ENCODE measurements at places on chromosomes 16 and 17.

DNA sequence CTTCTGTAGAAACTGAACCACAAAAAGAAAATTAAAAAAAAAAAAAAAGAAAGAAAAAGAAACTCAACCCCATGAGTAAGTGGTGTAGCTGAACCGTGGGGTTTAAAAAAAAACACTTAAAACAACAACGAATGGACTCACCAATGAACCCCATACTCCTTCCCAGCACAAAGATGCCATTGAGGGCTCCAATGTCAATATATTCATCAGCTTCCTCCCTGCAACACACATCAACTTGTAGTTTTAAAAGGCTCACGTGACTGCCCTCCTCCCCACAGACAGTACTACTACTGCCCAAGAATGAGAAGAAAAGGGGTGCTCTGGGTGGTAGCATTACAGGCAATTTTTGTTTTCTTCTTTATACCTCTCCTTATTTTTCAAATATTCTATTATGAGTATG is 3.3 kb upstream of the KLHL11 start:
- no peak for DNase-seq

GRCh38 chr16:78333808-78334207 is 234.4 kb downstream of the WWOX start:
- DNase-seq: no peak

GRCh38 chr16:47493381-47494337 is 32.5 kb downstream of the PHKB start:
- no peak for DNase-seq

- no peak for DNase-seq
Measured at GRCh38 chr17:31900877-31901276, 631 bp downstream of the UTP6 start.

GRCh38 chr16:3469736-3470135 is 25.6 kb downstream of the C16orf90 start:
- no peak for DNase-seq

DNA sequence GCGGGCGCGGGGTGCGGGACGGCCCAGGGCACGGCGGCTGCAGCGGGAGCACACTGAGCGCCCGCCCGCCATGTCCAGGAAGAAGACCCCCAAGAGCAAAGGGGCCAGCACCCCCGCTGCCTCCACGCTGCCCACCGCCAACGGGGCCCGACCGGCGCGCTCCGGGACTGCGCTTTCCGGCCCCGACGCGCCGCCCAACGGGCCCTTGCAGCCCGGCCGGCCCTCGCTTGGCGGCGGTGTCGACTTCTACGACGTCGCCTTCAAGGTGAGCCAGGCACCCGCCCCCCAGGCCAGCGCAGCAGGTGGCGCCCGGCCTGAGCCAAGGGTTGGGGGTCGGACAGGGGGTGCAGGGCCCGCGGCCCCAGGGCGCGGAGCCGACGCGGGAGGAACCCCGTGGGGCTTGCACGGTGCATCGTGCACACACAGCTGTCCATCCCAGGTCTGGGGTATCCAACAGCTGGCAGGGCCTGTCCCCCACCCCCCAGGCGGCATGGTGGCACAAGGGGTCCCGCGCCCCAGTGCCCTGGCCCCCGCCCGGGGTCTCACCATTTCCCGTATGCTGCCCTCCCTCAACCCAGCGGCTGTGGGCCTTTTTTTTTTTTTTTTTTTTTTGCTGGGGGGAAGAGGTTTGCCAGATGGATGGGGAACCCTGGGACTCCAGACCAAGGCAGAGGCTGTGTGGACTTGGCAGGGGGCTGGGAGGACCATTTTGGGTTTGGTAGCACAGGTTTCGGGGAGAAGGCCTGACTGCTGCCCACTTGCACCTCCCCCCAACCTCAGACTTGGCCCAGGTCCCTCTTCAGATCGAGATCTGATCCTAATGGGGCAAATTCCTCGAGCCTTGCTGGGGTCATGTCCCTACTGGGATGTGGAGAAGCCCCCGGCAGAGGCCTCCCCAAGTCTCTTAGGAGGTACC is 547 bp downstream of the RAB26 start:
- no peak for DNase-seq

- DNase-seq: no peak
Measured at GRCh38 chr17:6162892-6163291, 92.7 kb downstream of the WSCD1 start.

DNA sequence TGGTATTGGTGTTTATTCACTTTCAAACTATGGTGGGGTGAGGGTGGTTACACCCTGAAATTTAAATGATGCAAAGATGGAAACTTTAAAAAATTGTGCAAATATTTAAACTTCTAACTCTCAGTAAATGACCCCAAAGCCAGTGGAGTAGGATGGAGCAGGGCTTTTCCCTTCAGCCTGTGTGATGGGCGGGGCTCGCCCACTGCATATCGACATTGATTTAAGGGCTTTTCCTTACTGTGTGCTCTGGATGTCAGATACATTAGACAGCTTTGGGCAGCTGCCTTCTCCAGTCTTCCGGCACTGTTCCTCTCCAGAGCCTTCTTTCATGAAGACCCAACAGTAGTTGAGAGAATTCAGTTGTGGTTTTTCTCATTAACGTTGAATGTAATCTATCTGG is 99.9 kb downstream of the SPECC1 start:
- no peak for DNase-seq

DNA sequence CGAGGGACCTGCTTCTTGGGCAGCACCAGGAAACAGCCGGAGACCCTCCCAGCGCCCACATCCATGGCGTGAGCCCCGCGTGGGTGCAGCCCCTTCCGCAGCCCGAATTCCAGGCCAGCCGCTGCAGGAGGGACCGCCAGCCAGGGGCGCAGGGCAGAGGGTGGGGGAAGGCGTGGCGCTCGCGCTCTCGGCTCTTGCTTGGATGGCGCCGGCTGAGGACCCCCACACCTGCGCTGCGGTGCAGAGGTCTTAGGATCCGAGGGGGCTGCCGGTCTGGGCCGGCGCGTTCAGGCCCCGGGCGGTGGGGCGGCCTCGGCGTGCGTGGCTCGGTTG is 28.8 kb downstream of the ACTG1 start:
- no peak for DNase-seq

GRCh38 chr16:56263711-56264608 is 72.7 kb downstream of the GNAO1 start:
- no peak for DNase-seq

DNA sequence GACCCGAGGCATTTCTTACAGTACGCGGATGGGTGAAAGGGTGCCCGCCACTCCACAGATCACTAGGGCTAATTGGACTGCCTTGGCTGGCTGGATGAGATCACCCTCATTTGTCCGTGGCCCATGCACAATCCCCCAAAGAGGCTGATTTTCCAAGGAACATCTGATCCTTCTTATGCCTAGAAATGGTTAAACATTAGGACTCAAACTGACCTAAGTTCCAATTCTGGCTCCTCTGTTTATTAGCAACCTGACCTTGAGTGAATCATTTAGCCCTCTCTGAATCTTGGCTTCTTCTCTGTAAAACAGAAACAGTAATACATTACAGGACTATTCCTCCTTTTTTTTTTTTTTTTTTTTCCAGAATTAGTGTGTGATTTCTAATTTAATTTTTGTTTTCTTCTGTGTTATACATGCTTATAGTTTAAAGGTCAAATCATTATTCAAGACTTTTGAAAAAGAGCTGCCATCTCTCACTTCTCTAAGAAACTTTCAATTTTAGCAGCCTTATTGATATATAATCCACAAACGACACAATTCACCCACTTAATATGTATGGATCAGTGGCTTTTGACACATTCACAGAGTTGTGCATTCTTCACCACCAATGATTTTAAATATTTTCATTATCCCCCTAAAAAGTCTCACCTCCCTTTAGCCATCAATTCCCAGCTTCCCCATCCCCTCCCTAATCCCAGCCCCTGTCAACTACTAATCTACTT is 45.4 kb upstream of the TMEM132E start:
- DNase-seq: no peak

DNA sequence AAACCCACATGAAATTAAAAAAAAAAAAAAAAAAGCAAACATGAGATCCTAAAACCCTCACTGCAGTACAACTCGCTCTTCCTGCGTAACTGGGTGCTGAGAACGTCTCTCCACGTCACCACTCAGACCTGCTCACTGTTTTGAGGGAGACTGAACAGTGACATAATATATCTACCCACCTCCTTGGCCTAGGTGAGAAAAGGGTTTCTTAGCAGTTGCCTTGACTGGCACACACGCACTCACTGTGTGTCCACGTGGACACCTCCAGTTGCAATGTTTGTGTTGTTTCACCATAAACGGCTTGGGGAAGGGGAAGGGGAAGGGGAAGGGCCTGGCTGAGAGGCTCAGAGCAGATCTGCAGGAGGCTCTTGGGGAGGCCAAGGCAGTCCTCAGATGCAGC is 32.0 kb downstream of the FANCA start:
- DNase-seq: no peak

DNA sequence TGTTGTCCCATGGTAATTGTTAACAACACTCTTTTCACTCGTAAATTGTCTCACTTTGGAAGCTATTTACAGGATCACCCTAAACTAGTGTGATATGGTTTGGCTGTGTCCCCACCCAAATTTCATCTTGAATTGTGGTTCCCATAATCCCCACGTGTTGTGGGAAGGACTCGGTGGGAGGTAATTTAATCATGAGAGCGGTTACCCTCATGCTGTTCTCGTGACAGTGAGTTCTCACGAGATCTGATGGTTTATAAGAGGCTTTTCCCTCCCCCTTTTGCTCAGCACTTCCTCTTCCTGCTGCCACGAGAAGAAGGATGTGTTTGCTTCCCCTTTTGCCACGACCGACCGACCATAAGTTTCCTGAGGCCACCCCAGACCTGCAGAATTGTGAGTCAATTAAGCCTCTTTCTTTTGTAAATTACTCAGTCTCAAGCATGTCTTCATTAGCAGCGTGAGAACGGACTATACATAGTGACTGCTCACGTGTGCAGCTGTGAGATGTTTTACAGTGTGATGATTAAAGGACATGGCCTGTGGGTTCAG is 34.4 kb downstream of the DNAH3 start:
- DNase-seq: no peak

DNA sequence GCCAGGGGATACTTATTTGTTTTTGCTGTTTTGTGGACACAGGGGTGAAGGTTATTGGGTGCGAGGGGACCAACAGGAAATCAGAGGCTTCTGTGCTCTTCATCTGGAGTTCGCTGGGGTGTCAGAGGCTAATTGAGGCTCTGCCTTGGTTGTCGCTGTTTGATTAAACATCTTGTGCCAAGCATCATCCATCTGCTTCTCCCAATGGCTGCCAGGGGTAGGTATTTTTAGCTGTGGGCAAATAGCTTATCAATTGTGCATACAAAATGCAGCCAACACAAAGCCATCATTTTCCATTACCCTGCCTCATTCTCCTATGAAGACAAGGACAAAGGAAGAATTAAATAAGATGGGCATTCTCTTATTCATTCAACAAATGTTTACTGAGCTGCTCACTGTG is 27.8 kb downstream of the GPR139 start:
- DNase-seq: no peak

DNA sequence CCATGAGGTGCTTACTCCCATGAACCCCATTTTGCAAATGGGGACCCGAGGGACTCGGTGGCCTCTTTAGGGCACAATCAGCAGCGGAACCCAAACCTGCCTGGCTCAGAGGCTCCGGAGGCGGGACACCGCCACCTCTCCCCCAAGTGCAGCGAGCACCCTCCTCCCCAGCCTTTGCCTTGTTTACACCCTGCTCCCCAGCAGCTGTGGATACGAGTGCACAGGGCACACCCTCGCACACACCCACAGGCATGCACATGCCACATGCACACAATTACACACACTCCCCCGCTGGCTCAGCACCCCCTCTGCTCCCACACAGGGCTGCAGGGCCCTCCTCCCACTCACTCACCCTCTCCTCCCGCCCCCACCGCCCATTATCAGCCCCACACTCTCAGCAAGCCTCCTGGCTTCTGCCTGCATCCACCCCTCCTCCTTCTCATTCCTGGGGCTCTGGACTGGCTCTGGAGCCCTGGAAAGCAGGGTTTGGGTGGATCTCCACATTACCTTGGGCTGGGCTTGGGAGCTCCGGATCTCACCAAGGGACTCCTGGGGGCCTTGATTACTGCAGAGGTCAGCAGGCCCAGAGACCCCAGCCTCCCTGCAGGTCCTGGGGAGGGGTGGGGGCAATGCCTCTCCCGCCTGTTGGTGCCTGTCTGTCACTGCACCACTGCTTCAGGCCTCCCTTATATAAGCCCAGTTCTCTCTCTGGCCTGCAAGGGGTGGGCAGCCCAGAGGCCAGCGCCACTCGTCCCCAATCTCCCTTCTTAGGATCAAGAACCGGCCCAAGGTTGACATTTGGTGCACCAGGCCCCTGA is 6.4 kb downstream of the PDK2 start:
- DNase-seq: peak; percentile 55

- DNase-seq: peak; percentile 1
Measured at GRCh38 chr17:30858556-30859250, 26.9 kb downstream of the ATAD5 start.

DNA sequence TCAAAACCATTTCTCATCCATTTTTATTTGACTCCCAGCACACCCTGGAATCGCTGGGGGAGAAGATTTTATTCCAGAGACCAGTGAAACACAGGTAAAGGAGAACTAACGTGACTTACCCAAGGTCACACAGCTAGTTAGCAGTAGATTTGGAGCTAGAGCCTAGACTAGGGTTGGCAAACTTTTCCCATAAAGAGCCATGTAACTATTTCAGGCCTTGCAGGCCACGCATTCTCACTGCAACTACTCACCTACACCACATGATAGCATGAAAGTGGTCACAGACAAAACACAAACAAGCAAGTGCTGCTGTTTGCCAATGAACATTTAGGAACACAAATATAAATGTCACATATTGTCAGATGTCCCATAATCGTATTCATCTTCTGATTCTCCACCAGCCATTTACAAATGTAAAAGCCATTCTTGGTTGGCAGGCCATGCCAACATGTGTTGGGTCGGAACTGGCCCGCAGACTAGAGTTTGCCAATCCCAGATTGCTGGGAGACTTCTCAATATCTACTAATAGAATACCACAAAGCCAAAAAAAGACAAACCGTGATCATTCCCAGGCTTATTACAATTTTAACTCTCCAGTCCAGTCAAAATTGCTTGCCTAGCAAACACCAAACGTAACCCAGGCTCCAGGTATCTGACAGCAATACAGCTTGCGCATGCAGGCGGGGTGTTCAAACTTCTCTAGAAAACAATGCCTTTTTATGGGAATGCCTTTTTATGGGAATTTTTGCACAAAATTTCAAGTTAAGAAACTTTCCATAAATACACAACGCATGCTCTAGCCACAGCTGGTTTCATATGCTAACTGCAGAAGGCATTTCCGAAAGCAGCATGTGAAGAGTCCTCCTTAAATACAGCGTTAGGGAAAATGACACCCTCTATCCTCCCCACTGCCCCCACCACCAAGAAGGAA is 20.9 kb downstream of the ZFHX3 start:
- DNase-seq: no peak

DNA sequence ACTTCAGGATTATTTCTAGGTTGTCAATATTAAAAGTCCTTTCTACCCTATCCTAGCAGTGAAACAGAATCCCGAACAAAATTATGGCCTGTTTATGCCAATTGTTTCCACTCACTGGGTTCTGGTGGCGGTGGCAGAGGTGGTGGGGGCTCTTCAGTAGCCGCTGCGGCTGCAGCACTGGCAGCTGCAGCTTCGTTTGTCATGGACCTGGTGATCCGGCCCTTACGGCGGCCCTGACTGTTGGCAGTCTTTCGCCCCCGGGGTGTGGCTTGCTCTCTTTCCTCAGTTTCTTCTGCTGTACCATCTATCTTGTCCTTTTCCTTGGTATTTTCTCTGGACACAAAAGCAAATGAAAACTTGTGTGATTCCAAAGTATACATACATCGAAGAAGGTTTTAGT is 94.4 kb downstream of the NCOR1 start:
- no peak for DNase-seq

GRCh38 chr17:45073414-45074070 is 12.4 kb downstream of the NMT1 start:
- peak; percentile 98 for DNase-seq

- DNase-seq: no peak
Measured at GRCh38 chr16:49653577-49653976, 202.3 kb downstream of the ZNF423 start.
